ENCODE measurements at places on chromosomes 6 and 20. TPM values are rescaled to one million over a fixed set of nuclear protein-coding genes. Genes with fewer than 3 reads are reported as not detected.

DNA sequence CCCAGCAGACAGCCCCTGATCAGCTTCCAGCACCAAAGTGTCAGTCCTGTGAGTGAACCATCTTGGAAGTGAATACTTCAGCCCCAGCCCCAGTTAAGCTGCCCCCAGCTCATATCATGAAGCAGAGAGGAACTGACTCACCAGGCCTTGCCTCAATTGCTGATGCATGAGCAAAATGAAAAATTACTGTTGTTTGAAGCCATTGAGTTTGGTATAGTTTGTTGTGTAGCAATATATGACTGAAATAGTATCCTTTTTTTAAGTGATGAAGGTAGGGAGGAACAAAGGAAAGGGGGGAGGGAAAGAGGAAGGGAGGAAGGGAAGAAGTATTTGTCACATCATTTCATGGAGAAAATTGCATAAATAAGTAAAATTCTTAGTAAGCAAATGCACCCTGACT, 266.4 kb downstream of the MAFB start:
- H3K36me3 ChIP-seq = no peaks in the 10 kb centered on the region
- H3K4me3 ChIP-seq = no peak overlapping the region
- DNase-seq = no peak
- H3K27ac ChIP-seq = peak overlapping the region; percentile 55
- H3K27me3 ChIP-seq = no peaks in the 10 kb centered on the region

DNA sequence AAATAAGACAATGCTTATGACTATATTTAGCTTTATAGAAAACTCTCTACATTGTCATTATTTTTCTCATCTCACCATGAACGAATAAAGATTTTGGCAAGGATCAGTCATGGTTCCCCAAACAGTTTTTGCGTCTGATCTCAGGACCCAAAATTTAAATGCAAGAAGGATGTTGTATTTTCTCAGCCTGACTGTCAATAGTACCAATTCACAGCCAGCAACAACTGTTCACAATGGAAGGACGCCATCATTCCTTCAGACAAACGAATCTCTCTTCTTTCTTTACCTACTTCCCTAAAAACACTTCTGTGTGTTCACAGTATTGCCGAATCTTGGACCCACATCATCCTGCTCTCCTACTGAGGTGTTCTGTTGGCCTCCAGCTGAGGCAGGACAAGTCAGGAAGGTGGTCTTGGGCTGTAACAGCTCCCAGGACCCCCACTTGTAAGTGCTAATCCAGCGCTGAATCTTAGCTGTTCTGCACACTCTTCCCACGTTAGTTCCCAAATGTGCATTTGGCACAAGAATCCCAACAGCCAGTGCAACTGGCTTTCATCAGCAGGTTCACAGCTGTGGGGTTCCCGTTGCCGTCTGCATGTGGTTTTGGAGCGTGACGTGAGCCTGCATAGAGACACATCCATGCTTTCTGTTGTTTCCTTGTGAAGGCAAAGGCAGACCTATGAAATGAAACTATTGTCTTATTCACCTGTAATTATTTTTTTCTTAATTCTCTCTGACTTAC, 600.0 kb downstream of the QKI start:
- H3K4me1 ChIP-seq = no peaks in the 10 kb centered on the region
- H3K4me3 ChIP-seq = no peak overlapping the region
- no peak for DNase-seq
- no peaks in the 10 kb centered on the region for H3K36me3 ChIP-seq

DNA sequence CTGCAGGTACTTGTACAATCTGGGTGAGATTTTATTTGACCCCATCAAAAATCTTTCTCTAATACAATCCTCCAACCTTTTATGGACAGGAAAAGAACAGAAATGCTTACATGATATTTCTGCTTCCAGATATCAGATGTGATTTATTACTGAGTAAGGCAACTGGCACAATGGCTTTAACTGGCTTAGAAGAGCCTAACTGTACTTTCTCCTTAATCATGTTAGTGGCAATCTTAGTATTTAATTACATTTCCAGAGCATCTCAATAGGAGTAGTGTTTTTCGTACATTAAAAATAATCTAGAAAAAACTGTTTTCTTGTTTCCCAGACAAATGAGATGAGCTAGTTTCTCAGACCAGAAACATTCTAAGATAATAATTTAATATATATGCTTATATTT, 251.6 kb downstream of the KCNQ5 start:
- DNase-seq = no peak
- H3K4me1 ChIP-seq = no peaks in the 10 kb centered on the region
- no peaks in the 10 kb centered on the region for H3K36me3 ChIP-seq
- H3K27ac ChIP-seq = no peak overlapping the region
- H3K27me3 ChIP-seq = no peaks in the 10 kb centered on the region

DNA sequence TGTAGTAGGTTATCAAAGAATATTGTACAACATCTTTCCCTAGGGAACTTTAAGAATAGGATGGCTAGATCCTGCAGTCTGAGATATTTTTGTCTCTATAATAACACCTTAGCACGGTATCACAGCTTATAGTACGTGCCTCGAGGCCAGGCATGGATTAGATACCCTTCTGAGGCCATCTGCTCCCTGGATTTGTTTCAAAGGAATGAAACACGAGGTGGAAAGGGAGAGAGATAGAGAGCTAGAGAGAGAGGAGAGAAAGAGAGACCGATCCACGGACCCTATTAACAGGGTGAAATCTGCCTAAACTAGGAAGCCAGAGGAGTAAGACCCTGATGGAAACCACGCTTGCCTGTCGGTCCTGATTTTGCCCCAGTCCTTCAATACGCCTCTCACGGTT, 92.5 kb downstream of the CD83 start:
- peaks cover 3% of the 10 kb centered on the region for H3K4me1 ChIP-seq
- H3K27me3 ChIP-seq = no peaks in the 10 kb centered on the region
- DNase-seq = no peak

DNA sequence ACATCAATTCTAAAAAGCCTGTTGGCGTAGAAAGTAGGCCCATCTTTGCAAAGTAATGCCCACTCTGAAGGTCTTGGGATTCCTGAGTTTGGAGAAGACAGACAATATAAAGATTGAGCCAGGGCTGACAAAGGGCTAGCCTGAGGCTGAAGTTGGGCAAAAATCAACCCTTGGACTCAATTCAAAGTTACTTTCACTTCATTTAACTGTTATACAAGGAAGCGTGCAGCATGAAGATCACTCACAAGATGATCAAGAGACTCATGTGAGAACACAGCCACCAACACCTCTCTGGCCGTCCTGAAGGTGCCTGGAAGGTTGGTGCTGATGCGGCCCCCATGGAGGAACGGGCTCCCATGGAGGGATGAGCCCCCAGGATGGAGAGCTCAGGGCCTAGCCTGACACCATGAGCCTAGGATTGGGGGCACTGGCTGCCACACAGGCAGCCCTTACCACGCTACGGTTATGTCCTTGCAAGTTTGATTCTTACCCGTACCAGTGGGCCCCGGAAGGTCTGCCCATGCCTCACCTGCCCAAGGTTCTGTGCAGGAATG, 26.6 kb downstream of the FOXC1 start:
- H3K27me3 ChIP-seq = no peaks in the 10 kb centered on the region
- no peak overlapping the region for H3K27ac ChIP-seq
- H3K36me3 ChIP-seq = no peaks in the 10 kb centered on the region
- H3K4me3 ChIP-seq = no peak overlapping the region
- DNase-seq = no peak

GRCh38 chr6:73564578-73565345, 43.9 kb upstream of the EEF1A1 start:
- no peak overlapping the region for H3K27ac ChIP-seq
- H3K27me3 ChIP-seq = no peaks in the 10 kb centered on the region

DNA sequence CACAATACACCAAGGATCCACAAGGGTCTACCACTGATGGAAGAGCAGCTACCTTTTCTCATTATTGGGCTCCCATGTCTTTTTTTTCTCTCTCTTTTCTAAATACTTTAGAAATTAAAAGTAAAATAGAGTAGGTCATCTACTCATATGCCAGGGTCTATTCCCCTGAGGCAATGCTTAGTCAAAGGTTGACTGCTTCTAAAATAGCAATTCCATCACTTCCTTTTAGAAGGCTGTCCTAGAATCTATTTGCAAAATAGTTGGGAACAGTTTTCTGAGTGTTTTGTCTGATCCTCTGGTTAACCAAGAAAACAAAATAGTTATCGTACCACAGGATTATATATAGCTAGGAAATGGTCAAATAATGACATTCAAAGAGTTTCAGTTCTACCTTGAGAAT, 174.1 kb downstream of the COL21A1 start:
- H3K27ac ChIP-seq = no peak overlapping the region
- H3K4me3 ChIP-seq = no peak overlapping the region
- no peak for DNase-seq
- H3K36me3 ChIP-seq = no peaks in the 10 kb centered on the region

- H3K27me3 ChIP-seq = peaks cover 5% of the 10 kb centered on the region
- H3K27ac ChIP-seq = no peak overlapping the region
- H3K4me3 ChIP-seq = no peak overlapping the region
- peak; percentile 59 for DNase-seq
Measured at GRCh38 chr20:59571551-59572314, 32.6 kb upstream of the PHACTR3 start.

DNA sequence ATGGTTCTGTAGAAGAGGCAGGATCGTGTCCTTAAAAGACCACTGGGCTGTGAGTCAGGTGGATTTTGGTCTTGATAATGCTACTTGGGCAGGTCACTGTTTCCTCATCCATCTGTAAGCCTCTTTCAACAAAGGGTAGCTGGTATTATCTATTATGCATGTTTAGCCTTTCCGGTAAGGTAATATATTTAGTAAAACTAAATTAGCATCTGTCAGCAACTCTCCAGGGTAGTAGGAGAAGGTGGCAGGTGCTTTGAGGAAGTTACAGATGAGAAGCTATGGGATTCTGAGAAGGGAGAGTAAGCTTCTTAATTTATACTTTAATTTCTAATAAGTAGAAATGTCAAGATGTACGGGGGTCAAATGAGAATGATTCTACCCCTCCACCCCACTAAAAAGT, 86.9 kb upstream of the TGM3 start:
- no peak for DNase-seq
- no peaks in the 10 kb centered on the region for H3K36me3 ChIP-seq
- H3K27ac ChIP-seq = no peak overlapping the region
- H3K4me3 ChIP-seq = no peak overlapping the region

- H3K27ac ChIP-seq = no peak overlapping the region
- DNase-seq = no peak
- H3K4me3 ChIP-seq = no peak overlapping the region
- peaks cover 32% of the 10 kb centered on the region for H3K4me1 ChIP-seq
- no peaks in the 10 kb centered on the region for H3K36me3 ChIP-seq
Measured at GRCh38 chr20:539848-540247, 3.7 kb downstream of the CSNK2A1 start.

DNA sequence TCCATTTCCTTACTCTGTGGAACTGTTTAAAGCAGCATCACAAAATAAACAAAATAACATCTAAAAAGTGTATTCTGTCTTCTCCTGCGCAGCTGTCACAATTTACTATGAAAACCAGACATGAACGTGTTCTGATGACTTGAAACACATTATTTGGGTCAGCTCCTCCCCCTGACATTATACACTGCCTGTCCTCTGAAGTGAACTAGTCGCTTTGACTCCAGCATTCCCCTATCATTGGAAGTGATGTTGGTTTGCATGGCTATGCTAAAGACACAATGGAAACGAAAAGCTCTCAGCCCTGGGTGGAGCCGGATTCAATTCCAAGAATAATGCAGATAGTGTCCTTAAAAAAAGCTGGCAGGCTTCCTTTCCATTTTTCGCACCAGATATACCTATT, 125.9 kb downstream of the FYN start:
- peak overlapping the region; percentile 6 for H3K27ac ChIP-seq
- no peak for DNase-seq
- peaks cover 4% of the 10 kb centered on the region for H3K4me1 ChIP-seq
- no peaks in the 10 kb centered on the region for H3K36me3 ChIP-seq

GRCh38 chr6:111666847-111667246, 61.2 kb upstream of the TRAF3IP2 start:
- H3K27ac ChIP-seq = peak overlapping the region; percentile 61
- DNase-seq = no peak
- peaks cover 15% of the 10 kb centered on the region for H3K4me1 ChIP-seq

- peak; percentile 36 for DNase-seq
- no peak overlapping the region for H3K4me3 ChIP-seq
- H3K27me3 ChIP-seq = no peaks in the 10 kb centered on the region
- H3K36me3 ChIP-seq = no peaks in the 10 kb centered on the region
Measured at GRCh38 chr6:21949211-21949801, 347.5 kb downstream of the PRL start.

GRCh38 chr6:2633736-2634135, 117.0 kb downstream of the MYLK4 start:
- DNase-seq = no peak
- H3K27ac ChIP-seq = no peak overlapping the region
- H3K4me1 ChIP-seq = no peaks in the 10 kb centered on the region

GRCh38 chr6:77015350-77015749, 447.9 kb downstream of the HTR1B start:
- no peaks in the 10 kb centered on the region for H3K36me3 ChIP-seq
- no peaks in the 10 kb centered on the region for H3K4me1 ChIP-seq
- no peak for DNase-seq
- no peaks in the 10 kb centered on the region for H3K27me3 ChIP-seq

DNA sequence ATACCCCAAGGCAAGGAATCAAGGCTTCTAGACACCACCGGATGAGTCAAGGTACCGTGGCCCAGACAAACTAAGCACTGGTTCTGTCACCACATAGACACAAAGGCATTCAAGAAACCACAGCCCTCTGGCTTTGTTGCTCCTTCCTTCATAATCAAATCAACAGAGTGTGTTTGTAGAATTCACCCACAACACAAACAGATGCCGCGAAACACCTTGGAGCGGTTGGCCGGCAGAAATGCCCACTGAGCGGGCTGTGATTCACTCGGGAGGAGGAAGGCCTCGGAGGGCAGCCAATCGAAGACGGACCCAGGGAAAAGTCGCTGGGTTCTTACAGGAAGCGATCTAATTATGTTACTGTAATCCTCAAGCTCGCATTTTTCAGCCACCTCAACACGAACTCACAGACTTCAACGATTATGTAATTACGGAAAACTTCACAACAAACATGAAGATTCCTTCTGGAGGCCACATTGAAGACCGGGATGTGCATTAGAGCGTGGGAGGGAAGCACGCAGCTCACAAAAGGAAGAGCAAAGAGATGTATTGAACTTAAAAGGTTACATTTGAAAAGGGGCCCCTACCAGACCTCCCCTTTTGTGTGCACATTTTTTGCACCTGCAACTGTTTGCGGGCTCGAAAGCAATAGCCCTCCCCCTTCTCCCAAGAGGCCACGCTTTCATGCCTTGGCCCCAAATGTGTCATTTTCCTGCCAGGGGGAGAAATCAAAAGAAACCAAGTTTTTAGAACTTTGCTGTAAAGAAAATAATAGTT, 184.7 kb upstream of the PREP start:
- H3K27me3 ChIP-seq = no peaks in the 10 kb centered on the region
- DNase-seq = no peak
- no peaks in the 10 kb centered on the region for H3K4me1 ChIP-seq
- H3K4me3 ChIP-seq = no peak overlapping the region
- H3K36me3 ChIP-seq = no peaks in the 10 kb centered on the region

- DNase-seq = no peak
- H3K4me1 ChIP-seq = no peaks in the 10 kb centered on the region
- H3K27me3 ChIP-seq = no peaks in the 10 kb centered on the region
- H3K36me3 ChIP-seq = no peaks in the 10 kb centered on the region
Measured at GRCh38 chr20:38589967-38590675, 9.1 kb downstream of the ADIG start.

- no peak overlapping the region for H3K27ac ChIP-seq
- H3K27me3 ChIP-seq = no peaks in the 10 kb centered on the region
- H3K4me1 ChIP-seq = peaks cover 33% of the 10 kb centered on the region
- no peak overlapping the region for H3K4me3 ChIP-seq
Measured at GRCh38 chr6:39342692-39343395, 20.3 kb upstream of the KCNK16 start.

The GLP1R gene
- 0.85 TPM for polyA plus RNA-seq

The ADAM33 gene
- 10.6 TPM for polyA plus RNA-seq

The C6orf163 gene
- 6.7 TPM for polyA plus RNA-seq

The C6orf58 gene
- polyA plus RNA-seq = 0.73 TPM

The CD83 gene
- 21.8 TPM for polyA plus RNA-seq
